ENCODE measurements at places on chromosomes 1 and 21.

GRCh38 chr1:25795946-25796810 lies 3.8 kb upstream of the SELENON start:
- peak; percentile 94 for DNase-seq

DNA sequence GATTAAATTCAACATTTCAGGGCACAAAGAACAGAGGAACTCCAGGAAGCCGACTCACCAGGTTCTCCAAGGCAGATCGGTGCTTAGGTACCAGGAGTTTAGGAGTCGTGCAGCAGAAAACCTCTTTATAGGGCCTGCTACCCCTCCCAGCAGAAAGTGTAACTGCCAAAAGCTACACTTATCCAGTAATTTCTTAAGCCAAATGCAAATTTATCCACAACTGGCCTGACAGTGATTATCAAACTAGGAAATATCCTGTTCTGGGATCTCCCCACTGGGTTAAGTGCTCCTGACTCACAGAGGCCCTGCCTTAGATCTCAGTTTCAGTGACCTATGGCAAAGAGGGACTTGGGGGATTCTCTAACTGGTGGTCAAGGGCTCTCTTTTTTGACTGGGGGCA lies at the start of gene SPRR2F:
TSS of gene SPRR2F (minus strand) at position 101 of the 400 bp plus-strand sequence. CDS start 783 bp downstream, outside the sequence.
- DNase-seq = no peak

GRCh38 chr1:64601207-64601606 lies 131.3 kb downstream of the CACHD1 start:
- DNase-seq = peak; percentile 11

DNA sequence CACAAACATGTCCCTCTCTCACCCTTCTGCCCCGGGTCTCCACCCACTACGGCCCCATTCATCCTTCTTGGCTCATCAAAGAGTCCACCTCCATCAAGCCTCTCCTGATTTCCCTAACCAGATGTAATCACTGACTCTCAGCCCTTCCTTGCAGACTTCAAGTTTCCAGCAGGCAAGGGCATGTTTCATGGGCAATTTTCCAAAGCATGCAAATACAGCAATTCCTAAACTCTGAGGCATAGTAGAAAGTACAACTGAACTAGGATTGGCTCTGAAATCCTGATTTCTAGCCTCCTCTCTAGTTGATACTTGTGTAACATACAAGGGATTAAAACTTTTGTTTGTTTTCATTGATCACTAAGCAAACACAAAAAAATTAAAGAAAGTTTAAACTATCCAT lies 109.1 kb upstream of the GADD45A start:
- DNase-seq = no peak

DNA sequence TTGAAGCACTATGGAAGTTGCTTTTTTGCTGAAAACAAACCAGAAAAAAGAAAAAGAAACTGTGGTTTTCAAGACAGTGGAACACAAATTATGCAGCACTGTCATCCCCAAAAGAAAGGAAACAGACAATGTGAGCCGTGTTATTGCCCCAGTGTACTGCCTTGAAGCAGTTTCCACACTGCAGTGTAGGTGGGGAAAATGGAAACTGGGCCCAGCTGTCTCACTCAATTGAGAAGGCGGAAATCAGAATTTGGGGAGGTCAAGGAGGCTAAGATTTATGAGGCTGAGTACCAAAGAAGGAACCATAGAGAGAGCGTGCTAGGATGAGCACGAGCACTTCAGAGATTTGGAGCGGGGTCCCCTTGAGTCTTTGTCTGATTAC lies 55.5 kb downstream of the MPZL1 start:
- DNase-seq = no peak

- DNase-seq = no peak
Measured at GRCh38 chr1:196690582-196690981, 38.7 kb downstream of the CFH start.

DNA sequence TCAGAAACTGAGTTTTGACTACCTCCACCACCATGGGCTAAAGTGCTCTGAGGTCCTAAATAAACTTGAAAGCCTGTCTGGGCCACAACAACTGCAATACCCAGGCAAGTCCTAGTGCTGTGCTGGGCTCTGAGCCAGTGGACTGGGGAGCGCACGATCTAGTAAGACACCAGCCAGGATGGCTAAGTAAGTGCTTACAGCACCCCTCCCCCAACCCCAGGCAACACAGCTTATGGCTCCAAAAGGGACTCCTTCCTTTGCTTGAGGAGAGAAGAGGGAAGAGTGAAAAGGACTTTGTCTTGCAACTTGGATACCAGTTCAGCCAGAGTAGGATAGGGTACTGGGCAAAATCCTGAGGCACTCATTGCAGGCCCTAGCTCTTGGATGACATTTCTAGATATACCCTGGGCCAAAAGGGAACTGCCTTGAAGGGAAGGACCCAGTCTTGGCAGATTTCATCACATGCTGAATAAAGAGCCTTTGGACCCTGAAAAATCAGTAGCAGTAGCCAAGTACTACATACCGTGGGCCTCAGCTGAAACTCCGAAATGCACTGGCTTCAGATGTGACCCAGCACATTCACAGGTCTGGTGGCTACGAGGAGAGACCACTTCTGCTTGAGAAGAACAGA lies 1.6 kb downstream of the C1orf105 start:
- DNase-seq = no peak

- no peak for DNase-seq
Measured at GRCh38 chr1:11664336-11665065, 501 bp downstream of the FBXO6 start.

GRCh38 chr1:105416261-105416660 lies 1640.2 kb upstream of the PRMT6 start:
- no peak for DNase-seq

GRCh38 chr1:214856843-214857242 lies 225.7 kb upstream of the KCNK2 start:
- no peak for DNase-seq

GRCh38 chr1:192756847-192757246 lies 52.0 kb upstream of the RGS2 start:
- no peak for DNase-seq

- no peak for DNase-seq
Measured at GRCh38 chr1:18994381-18994780, 37.9 kb upstream of the IFFO2 start.

GRCh38 chr1:71170925-71171324 lies 90.1 kb upstream of the ZRANB2 start:
- DNase-seq = no peak

DNA sequence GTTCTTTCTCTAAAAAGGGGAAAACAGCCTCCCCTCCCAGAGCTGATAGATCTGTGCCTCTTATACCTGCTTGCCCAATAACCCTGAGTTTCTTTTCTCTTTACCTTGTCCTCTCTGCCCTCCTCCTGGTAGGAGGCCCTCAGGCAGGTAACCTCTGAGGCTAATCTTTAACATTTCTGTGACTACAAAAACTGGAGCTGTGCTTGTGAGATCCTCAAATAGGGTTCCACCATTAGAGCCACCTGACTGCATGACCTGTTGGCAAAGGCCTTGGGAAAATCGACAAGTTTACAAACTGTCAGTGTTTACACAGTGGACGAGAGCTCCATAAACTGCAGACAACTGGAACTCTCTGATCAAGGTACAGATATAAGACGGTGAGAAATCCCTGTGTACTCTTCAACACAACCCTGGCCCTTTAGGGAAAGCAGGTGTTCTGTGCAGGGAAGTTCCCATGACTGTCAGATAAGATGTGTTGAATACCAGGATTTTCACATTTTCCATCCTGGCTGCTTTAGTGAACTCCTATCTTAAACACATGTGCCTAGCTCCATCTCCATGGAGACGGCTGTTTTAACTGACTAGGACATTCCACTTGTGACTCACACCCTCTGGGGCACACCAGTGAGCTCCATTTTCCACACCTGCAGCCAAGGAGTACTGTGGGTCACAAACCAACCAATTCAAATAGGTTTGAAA lies 38.3 kb downstream of the ECE1 start:
- DNase-seq = no peak

GRCh38 chr1:201108614-201109013 lies 3.6 kb downstream of the CACNA1S start:
- DNase-seq = peak; percentile 75

GRCh38 chr1:116226017-116226416 lies 114.8 kb downstream of the MAB21L3 start:
- DNase-seq = no peak

GRCh38 chr1:17568014-17568900 lies 28.8 kb downstream of the ARHGEF10L start:
- no peak for DNase-seq

DNA sequence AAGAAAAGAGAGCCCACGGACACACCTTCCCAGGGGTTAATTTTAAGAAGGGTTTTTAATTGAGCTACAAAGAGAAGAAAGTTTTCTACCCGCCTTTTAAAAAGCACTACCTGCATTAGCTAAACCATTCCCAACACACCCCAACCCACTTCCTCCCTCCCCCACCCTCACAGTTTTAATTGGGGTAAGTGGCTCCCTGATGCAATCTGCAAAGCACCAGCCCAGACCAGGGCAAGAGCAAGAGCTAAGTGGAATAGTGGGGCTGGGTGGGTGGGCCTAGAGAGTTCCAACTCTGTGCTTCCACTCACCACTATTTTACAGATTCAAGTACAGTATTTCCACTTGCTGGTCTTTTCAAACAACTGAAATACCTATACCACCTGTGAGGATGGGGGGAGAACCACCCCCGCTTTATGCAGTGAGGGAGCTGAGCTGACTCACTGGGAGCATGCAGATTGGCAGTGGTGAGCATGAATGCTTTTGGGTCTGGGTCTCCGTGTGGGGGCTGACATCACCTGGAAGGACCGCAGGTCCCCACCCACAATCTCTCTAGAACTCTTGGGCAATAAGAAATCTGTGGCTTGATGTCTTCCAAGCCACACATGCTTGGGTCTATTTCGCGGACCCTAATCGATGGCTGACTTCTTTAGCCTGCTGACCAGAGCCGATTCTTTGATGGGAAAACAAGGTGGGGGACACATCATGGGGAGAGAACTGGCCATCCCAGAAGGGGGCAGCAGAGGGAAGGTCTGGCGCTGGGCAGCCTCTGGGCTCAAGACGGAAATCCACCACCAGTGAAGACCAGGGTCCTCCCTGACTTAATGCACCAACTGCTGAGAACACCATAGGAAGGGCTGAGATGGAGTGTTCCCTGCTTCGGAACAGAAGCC lies 95.5 kb downstream of the SSBP3 start:
- peak; percentile 56 for DNase-seq

DNA sequence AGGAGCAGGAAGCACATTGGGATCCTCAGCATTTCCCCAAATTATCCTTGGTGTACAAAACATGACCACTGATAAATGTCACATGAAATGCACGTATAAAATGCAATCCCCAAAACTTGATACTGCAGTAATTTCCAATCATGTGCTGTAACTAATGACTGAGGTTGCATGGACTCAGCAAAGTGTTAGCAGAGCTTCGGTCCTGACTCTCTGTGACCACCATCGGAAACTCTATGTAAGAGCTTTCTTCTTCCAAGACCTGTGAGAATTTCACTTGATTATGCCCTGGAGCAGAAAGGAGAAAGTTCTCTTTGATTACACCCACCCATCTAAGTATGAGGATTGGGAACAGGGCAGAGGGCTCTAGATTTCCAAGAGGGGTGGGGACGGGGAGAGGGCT lies 908 bp downstream of the CD53 start:
- no peak for DNase-seq

- DNase-seq = no peak
Measured at GRCh38 chr21:32653326-32653901, 41.2 kb upstream of the CFAP298 start.

DNA sequence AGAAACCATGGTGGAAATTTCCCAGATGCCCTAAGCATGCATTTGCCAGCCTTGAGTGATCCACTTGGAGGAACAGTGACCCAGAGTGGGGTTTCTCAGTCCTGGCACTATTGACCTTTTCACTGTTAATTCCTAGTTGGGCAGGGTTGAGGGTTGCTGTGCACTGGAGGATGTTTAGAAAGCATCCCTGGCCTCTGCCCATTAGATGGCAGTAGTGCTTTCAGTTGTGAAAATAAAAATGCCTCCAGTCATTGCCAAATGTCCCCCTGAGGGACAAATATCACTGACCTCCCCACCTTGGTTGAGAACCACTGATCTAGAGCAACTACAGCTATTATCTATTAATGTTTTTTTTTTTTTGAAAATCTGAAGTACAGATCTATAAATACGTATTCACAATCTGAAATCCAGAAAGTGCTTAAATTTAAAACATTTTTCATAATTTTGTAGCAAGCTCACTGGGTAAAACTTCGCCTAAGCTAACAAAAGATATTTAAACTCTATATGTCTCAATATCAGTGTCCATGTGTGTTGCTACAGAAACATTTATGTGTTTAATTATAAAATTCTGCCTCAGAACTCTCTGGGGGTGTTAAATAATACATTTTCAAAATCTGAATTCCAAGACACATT lies 27.3 kb downstream of the F3 start:
- DNase-seq = no peak

GRCh38 chr1:175904808-175905207 lies 161.4 kb upstream of the TNR start:
- DNase-seq = no peak

GRCh38 chr1:17278996-17279830 lies 28.8 kb upstream of the PADI4 start:
- no peak for DNase-seq

DNA sequence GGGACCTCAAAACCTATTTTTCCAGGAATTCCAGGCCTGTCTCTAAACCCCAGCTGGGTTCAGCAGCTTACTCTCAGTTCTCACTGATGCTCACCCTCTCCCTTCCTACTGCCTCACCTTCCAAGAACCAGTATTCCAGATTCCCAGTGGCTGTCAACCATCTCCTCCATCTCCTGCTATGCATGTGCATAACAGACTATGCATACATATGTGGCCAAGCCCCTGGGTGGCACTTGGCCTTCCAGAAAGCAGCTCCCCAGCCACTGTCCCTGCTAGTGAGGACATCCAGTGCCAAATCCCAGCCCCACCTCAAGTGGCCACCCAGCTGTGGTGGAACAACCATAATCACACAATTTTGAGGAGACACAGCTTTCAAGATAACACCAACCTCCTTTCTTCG lies 475.7 kb upstream of the PKN2 start:
- no peak for DNase-seq

GRCh38 chr1:18936471-18936813 lies 20.0 kb downstream of the IFFO2 start:
- no peak for DNase-seq

- DNase-seq = peak; percentile 82
Measured at GRCh38 chr1:205255941-205256780, 28.4 kb downstream of the TMCC2 start.

GRCh38 chr1:19552291-19553010 lies 67.1 kb upstream of the CAPZB start:
- DNase-seq = no peak

- DNase-seq = no peak
Measured at GRCh38 chr21:17708522-17709265, 96.0 kb upstream of the BTG3 start.

GRCh38 chr1:42822800-42823392 lies 5.7 kb upstream of the SVBP start:
- DNase-seq = no peak

DNA sequence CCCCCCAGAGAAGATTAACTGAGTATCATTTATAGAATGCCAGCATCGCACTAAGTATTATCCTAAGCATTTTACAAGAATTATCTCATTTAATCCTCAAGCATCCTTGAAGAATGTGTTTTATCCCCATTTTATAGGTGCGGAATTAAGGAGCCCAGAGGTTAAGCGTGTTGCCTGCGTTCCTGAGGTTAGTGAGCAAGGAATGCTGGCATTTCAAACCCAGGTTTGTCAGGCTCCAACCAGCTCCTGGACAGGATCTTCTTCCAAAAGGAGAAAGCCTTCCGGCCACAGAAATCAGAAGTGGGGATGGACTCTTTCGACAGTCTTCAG lies 82.3 kb downstream of the SSBP3 start:
- no peak for DNase-seq
